ENCODE measurements at places on chromosomes 6 and 20. TPM values are rescaled to one million over a fixed set of nuclear protein-coding genes. Genes with fewer than 3 reads are reported as not detected.

GRCh38 chr20:1964659-1965405, 29.0 kb downstream of the PDYN start:
- no peak for DNase-seq

DNA sequence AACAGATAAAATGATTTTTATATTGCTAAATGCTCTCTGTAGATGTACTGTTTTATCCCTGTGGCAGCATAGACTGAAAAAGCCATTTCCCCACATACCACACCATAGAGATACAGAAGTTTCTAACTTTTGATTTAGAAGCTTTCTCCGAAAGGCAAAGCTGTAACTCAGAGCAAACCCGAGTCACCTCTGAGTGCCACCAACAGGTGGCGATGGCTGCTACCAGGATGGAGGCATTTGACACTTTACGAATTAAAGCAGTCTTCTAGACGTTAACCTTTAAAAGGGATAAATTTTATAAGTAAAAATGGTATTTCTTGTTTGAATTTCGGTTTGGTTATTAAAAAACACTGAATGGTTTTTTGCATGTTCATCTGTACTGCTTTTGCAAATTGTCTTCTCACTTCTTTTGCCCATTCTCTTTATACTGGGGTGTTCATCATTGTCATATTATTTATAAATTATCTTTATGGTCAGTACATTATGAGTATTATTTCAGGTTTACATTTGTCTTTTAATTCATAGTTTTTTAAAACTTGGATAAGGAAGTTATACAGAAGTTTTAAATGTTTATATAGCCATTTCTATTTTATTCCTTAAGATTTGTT, 201.0 kb upstream of the CEP162 start:
- peak; percentile 88 for DNase-seq

GRCh38 chr6:35489995-35490791, 6.7 kb downstream of the TEAD3 start:
- DNase-seq, result peak; percentile 97

GRCh38 chr6:124661097-124661661, 301.1 kb upstream of the RNF217 start:
- DNase-seq, result no peak

GRCh38 chr20:3663031-3663701, at the start of gene GFRA4:
Gene GFRA4, minus strand, starts transcription at chr20:3663399. Its CDS starts 0 bp downstream, at chr20:3663399.
- DNase-seq, result peak; percentile 53

- DNase-seq, result no peak
Measured at GRCh38 chr6:65546894-65547293, 160.1 kb downstream of the EYS start.

The NKAPL gene
- not detected for total RNA-seq

The INSM1 gene
- not detected for total RNA-seq

Data from ascending aorta (tissue), 2 donors.